ENCODE measurements at places on chromosomes 7 and 10.

- DNase-seq, result no peak
Measured at GRCh38 chr7:100685049-100685605, 8.9 kb downstream of the GIGYF1 start.

GRCh38 chr7:5661942-5662341, 119.5 kb downstream of the RNF216 start:
- no peak for DNase-seq

GRCh38 chr7:24701261-24702235, 55.7 kb downstream of the GSDME start:
- DNase-seq, result no peak

DNA sequence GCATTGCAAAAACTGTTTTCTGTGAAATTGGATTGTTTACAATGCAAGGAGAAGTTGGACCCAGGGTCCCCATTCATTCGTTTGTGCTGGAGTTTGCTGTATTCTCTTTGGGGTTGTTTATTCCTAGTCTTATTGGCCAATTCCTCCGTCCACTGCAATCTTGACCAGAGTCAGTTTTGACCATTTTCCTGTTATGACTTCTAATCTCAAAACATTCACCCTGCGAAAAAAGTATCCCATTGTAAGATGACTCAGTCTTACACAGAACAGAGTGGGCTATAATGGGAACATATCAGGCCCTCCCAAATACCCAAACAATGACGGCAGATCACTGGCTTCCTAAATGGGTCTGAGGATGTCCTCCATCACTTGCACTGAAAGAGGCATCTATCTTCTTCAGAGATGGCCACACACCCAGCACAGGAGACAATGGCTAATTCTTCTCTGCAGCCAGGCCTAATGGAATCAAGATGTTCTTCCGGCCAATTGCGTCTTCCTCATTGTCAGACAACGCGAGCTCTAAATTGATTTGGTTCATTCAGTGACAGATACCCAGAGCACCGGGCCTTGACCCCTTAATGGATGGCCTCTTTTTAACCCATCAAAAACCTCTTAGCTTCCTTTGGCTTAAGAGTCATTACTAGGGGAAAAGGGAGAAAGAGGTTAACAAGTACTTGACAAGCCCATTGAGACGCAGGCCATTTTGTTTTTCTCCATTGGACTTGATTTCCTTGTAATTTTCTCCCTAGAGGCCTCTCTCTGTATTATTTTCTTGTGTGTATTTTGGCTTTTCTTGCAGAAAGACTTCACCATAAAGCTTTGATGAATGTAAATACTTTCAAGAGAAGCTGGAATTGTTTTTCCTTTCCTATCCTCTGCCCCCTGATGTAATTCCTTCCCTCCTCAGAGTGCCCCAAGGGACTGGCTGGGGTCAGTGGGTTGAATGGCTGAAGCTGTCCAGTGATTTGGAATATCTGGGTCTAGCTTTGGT, 129.6 kb downstream of the PRPF18 start:
- DNase-seq, result no peak

GRCh38 chr10:63431962-63432797, 33.6 kb downstream of the JMJD1C start:
- no peak for DNase-seq

DNA sequence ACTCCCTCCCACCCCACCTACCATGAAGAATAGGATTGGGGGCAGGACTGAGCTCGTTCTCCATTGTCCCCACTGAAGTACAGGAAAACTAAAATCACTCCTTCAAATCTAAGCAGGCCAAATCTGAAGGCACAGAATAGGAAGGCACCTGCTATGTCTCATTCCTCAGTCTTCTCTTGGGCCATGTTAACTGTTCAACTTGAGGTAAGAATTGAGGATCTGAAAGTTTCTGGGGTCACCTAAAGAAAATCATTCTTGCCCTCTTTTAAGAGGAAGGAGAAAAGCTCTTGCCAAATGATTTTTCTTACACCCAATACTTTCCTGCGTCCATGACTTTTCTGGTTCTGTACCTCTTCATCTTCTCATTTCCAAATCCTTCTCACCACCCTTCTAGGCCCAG, 4.9 kb downstream of the CPN1 start:
- DNase-seq, result no peak

DNA sequence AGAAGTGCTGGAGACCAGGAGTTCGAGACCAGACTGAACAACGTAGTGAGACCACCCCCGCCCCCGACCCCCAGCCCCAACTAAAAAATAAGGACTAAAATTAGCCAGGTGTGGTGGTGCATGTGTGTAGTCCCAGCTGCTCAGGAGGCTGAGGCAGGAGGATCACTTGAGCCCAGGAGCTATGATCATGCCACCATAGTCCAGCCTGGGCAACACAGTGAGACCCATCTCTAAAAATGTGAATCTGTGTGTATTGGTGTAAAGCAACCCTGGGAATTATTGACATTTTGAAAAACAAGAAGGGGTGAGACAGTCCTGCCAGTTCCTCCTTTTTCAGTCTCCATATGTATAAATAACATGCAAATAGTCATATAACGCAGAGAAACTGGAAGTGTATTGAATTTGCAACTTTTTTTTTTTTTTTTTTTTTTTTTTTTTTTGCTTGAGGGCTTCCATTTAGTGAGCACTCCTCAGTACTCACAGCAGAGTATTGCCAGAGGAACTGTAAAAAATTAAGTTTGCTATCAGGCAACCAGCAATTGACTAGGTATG, 3.4 kb upstream of the ITGB1 start:
- no peak for DNase-seq

DNA sequence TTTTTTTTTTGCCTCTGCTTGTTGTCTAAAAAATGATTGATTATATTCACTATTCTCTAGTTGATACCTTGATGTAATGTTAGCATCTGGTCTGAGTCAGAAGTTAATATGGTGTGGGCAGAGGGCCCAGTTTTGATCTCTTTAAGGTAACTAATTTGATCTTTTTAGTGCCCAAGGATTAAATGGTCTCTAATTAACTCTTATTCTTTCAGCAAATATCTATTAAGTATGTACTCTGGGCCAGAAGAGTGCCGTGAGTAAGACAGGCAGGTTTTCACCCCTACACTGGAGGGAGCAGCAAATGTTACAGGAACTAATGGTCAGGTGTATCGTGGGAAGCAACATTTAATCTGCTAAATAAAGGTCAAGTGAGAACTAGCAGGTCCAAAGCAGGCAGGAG, 144.6 kb upstream of the COL1A2 start:
- DNase-seq, result no peak

DNA sequence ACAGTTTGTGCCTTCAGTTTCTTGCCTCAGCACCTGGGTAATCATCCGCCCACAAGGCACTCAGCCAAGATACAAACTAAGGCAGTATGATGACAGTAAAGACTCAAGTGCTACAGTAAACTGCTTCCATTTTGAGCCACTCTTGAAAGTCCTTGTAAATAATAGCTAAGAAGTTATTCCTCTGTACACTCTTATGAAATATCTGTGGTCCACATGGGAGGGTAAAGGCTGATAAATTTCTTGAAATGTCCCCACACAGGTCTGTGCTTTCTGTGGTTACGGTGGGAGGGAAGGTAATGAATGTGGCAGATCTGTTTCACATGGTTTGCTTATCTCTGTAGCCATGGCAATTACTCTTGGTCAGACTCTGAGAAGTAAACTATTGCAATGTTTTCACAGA, 551.0 kb upstream of the ZWINT start:
- DNase-seq, result no peak

DNA sequence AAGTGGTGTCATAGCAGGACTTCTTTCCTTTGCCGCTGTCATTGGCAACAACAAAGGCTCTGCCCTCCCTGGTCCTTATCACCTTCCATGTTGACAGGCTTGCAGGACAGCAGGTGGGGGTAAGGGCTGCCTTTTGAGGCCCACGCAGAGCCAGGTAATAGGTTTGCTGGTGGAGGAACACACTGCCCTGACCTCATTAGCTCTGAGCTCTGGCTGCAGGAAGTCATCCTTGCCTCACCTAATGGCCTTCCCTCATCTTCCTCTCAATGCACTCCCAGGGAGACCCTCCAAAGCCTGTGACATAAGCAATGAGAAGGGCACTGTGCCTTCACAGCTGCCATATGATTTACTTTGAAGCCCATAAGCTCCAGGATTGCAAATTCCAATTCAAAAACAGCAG, 1205.2 kb upstream of the AUTS2 start:
- no peak for DNase-seq

DNA sequence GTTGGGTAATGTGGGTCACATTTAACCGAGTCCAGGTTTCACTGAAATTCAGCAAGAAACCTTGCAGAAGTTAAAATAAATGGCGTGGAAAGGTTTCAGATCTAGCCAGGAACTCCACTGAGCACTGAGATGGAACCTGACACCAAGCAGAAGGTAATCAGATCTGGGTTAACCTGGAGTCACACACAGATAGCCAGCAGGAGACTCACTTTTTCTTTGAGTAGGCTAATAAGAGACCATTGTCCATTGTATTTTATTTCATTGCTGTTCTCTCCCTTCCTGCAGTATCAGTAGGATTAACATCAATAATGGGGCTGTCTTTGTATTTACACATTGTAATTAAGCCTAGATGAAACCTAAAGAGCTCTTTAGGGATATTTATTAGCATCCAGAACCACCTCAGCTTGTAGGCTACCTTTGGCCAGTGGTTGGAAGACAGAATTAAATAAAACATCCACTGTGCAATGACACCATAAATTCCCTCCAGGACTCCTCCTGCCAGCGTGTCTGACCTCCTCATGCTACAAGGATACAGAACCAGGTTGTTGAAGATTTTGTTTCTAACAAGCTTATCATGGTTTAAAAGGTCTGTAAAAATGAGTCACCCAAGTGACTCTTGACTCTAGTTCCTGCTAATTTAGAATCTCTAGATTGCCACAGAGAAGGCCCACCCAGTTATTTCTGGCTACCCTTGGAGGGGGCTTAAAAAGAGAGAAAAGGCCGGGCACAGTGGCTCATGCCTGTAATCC, 151.1 kb downstream of the SORCS1 start:
- DNase-seq, result no peak

DNA sequence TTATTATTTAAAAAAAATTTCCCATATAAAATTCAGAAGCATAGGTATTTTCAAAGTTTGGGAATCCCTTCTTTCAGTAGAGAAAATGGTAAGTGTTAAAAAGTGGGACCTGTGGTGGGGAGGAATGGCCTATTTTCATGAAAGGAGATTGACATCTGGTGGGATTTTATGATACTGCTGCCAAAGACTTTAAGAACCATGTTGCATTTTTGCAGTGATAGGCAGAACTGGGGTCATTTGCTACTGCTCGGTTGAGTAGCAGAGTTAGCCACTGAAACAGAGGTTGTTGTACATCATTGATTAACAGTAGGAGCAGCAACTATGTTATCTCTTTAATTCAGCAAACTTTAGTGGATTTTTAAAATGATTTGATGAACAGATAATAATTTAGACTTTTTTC, 4.4 kb downstream of the BICC1 start:
- no peak for DNase-seq

DNA sequence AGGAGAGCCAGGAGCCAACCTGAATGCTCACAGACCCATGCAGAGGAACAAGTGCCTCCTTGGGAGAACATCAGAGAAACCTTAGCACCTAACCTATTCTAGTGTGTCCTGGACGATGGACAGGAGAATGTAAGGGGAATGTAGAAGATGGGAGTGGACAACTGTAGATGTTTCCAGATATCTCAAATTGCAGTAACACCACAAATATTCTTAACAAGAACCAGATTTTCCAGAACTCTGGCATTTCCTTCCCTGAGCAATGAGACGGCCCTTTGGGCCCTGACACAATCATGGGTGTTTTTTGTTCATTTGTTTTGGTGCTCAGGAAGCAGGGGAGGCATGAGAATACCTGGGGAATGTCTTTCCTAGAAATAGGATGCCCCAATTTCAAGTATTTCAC, 196.1 kb upstream of the PRSS1 start:
- DNase-seq, result no peak

DNA sequence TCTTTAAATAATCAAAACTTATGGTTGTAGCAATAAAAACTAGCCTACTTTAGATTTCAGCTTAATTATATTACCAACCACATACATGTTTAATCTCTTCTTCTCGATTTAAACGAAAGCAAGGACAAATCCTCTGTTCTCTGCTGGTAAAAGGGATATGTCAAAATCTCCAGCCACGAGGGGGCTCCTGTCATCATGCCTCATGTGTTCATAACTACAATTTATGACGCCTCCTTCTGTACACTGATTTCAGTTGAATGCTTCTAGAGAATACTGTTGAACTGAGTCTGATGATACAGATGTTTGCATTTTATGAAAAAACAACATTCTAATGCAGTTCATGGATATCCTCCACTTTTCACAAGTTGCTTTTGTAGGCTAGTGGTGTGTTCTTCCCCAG, 220.0 kb upstream of the DPP6 start:
- DNase-seq, result no peak

- no peak for DNase-seq
Measured at GRCh38 chr7:107119376-107120105, 49.3 kb upstream of the HBP1 start.

DNA sequence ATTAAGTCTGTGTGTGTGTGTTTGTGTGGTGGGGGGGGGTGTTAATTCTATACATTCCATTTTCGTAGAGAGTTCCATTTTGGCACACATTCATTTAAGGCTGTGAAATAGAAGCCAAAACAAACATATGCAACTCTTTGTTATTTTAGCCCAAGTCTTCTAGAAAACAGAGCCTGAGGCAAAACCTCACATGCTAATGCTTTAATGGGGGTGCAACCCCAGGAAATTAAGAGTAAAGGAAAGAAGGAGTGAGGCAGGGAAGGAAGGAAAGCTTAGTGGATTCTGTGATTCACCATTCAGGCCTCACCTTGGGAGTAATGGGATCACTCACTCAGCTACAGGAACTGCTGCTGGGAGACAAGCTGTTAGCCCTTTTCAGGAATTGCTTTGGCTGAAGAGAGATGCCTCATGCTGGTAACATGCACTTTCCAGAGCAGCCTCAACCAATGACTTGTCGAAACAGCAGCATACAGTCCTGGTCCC, 73.0 kb upstream of the CTTNBP2 start:
- DNase-seq, result no peak

All from transverse colon (tissue), 4 donors.